ENCODE measurements at places on chromosomes 7 and 10. TPM values are rescaled to one million over a fixed set of nuclear protein-coding genes. Genes with fewer than 3 reads are reported as not detected.

GRCh38 chr7:5697754-5698424, 83.6 kb downstream of the RNF216 start:
- no peak overlapping the region for H3K4me3 ChIP-seq
- no peaks in the 10 kb centered on the region for H3K27me3 ChIP-seq
- H3K27ac ChIP-seq = peak overlapping the region; percentile 88
- no peak for DNase-seq
- peaks cover 19% of the 10 kb centered on the region for H3K4me1 ChIP-seq
- H3K36me3 ChIP-seq = no peaks in the 10 kb centered on the region

GRCh38 chr10:50382576-50383023, 131.3 kb upstream of the ASAH2 start:
- peak overlapping the region; percentile 38 for H3K27ac ChIP-seq
- no peaks in the 10 kb centered on the region for H3K4me1 ChIP-seq
- H3K36me3 ChIP-seq = no peaks in the 10 kb centered on the region
- DNase-seq = no peak
- H3K27me3 ChIP-seq = no peaks in the 10 kb centered on the region
- H3K4me3 ChIP-seq = no peak overlapping the region

GRCh38 chr10:5697342-5697741, 12.7 kb downstream of the TASOR2 start:
- no peak for DNase-seq
- no peak overlapping the region for H3K27ac ChIP-seq

DNA sequence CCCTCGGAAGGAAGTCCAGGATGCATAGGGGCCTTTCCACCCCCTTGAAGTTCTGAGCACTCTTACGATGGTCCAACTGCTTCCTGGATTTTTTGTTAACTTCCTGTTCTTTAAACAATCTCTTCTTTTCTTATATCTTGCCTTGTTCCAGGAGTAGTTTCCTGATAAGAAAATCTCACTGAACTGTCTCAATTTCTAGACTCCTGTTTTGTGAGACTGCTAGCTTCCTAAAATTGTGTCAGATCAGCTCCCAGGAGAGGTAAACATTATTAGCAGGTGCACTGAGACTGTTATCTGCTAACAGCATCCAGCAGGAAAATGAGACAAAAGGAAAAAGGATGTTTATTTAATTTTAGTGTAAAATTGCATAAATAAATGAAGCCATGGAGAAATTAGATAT, 106.2 kb upstream of the PITRM1 start:
- DNase-seq = no peak
- no peak overlapping the region for H3K4me3 ChIP-seq

DNA sequence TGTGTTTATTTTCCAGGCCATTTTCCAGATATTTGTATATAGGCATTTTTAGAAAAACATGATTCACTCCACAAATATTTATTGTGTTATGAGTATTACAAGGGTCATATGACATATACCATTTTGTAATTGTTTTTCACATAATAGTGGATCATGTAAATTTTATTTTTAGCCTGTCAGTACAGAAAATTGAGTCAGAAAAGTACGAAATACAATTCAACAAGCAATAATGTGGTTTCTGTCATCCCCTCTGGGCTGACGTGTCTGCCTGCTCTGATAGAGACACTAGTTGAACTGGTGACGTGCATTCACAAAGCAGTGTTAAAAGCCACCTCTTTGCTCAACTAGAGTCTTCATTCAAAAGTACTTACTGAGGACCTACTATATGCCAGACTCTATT, 97.9 kb upstream of the STEAP1B start:
- H3K27me3 ChIP-seq = no peaks in the 10 kb centered on the region
- no peak overlapping the region for H3K4me3 ChIP-seq
- H3K4me1 ChIP-seq = no peaks in the 10 kb centered on the region
- no peak overlapping the region for H3K27ac ChIP-seq
- H3K36me3 ChIP-seq = no peaks in the 10 kb centered on the region
- no peak for DNase-seq

DNA sequence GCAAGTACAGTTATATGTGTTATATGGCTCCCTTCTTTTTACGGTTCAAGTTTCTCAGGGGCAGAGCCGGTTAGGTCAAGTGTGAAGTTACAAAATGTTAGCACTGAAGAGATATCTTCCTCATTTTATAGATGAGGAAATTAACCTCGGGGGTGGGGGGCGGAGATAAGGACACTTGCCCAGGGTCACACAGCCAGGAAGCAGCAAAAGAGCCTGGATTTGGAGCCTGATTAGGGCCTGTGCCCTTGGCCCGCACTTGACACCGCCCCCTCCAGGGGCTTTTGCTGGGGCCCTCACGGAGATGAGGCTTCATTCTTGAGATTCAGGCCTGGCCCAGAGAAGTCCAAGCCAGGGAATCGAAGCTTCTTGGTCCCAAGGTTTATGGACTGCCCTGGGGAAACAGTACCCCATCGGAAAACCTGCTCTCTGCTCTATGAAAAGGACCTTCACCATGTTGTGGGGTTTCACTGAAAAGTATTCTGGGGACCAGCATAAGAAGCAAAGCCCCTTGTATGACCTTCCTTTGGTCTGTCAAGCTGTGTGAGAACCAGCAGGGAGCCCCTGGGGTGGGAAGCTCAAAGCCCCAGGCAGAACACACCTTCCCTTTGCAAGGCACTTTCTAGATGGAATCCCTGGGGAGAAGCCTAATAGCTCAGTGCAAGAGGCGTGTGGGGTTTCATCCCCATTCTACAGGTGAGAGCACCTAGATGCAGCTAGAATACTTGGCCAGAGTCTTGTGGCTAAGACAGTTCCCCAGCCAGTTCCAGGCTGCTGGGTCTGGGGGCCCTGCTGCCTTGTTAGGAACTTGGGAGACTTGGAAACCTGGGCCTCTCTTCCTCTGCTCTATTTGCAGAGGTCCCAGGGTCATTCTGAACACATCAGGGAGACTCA, 21.9 kb downstream of the UNC5B start:
- H3K27me3 ChIP-seq = no peaks in the 10 kb centered on the region
- H3K36me3 ChIP-seq = no peaks in the 10 kb centered on the region
- no peak overlapping the region for H3K4me3 ChIP-seq
- H3K27ac ChIP-seq = peak overlapping the region; percentile 69
- no peak for DNase-seq
- no peaks in the 10 kb centered on the region for H3K4me1 ChIP-seq

DNA sequence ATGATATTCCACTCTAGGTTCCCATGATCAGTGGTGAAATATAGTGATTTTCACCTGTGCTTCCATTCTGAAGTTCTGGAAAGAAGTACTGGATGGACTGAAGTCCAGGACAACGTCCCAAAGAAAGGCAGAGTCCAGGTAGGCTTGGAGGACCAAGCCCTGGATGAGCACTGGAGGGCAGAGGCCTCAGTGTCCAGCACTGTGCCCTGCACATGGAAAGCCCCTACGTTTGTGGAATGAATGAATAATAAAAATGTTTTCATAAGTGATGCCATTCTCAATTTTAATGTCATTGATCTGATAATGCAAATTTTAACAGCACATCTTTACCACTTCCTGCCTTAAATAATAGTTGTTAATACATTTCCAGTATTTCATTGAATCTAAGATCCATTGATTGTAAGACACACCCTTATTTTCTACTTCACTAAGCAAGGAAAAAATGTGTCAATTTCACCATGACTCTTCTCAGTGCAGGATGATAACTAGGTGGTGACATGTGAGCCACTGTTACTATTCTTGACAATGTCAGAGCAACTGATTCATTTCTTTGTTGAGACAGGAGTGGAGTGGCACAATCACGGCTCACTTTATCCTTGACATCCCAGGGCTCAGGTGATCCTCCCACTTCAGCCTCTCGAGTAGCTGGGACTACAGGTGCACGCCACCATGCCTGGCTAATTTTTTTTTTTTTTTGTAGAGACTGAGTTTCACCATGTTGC, 35.2 kb downstream of the ZNF783 start:
- no peak for DNase-seq
- H3K4me1 ChIP-seq = no peaks in the 10 kb centered on the region
- H3K27me3 ChIP-seq = no peaks in the 10 kb centered on the region
- H3K27ac ChIP-seq = no peak overlapping the region
- no peak overlapping the region for H3K4me3 ChIP-seq

- DNase-seq = no peak
- no peak overlapping the region for H3K27ac ChIP-seq
- no peaks in the 10 kb centered on the region for H3K27me3 ChIP-seq
- H3K4me1 ChIP-seq = no peaks in the 10 kb centered on the region
- H3K4me3 ChIP-seq = no peak overlapping the region
Observed at GRCh38 chr7:84674236-84674913, 479.8 kb upstream of the SEMA3A start.

- no peaks in the 10 kb centered on the region for H3K27me3 ChIP-seq
- no peak for DNase-seq
- H3K36me3 ChIP-seq = no peaks in the 10 kb centered on the region
- H3K4me1 ChIP-seq = peaks cover 4% of the 10 kb centered on the region
- peak overlapping the region; percentile 89 for H3K27ac ChIP-seq
Observed at GRCh38 chr7:104208421-104208780, 588 bp upstream of the ORC5 start.

GRCh38 chr7:111867348-111867931, 305.1 kb upstream of the IMMP2L start:
- no peaks in the 10 kb centered on the region for H3K36me3 ChIP-seq
- H3K4me1 ChIP-seq = no peaks in the 10 kb centered on the region
- H3K27me3 ChIP-seq = no peaks in the 10 kb centered on the region

GRCh38 chr7:106282390-106282789, 2.4 kb downstream of the NAMPT start:
- no peaks in the 10 kb centered on the region for H3K4me1 ChIP-seq
- no peaks in the 10 kb centered on the region for H3K27me3 ChIP-seq
- H3K4me3 ChIP-seq = peak overlapping the region; percentile 76
- DNase-seq = no peak

DNA sequence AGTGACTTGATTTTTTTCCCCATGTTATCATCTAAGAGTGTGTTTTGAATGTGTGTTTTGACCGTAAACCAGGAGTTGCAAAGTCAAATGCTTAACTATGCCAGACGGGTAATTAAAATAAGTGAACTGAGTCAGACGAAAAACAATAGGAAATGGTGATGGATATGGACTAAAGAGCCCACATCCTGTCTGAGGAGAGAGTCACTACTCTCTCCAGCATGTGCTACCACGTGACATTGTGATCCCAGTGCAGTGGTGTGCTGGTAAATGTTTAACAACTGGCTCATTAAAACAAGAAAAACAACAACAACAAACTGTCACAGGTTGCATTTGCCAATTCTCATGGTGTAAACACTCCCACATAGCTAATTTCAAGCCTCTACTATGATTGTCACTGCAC, 164.3 kb downstream of the SUGCT start:
- DNase-seq = no peak
- no peaks in the 10 kb centered on the region for H3K27me3 ChIP-seq
- no peak overlapping the region for H3K4me3 ChIP-seq
- H3K36me3 ChIP-seq = no peaks in the 10 kb centered on the region
- H3K4me1 ChIP-seq = no peaks in the 10 kb centered on the region

DNA sequence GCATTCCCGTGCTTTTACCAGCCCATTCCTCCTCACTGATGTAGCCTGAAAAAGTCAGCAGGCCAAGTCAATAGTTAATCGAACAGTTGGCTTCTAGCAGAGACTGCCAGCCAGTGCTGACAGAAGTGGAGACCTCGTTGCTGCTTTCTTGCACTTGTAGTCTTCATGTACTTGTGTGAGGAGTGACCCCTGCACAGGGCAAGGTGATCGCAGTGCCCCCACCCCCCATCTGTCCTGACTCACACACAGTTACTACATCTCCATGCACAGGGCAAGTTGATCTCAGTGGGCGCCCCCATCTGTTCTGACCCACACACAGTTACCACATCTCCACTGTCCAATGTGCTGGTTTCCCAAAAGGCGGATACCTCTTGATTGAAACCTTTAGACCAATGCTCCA, 34.2 kb downstream of the C10orf71 start:
- no peak overlapping the region for H3K27ac ChIP-seq
- H3K36me3 ChIP-seq = no peaks in the 10 kb centered on the region
- DNase-seq = no peak
- H3K27me3 ChIP-seq = no peaks in the 10 kb centered on the region
- H3K4me1 ChIP-seq = no peaks in the 10 kb centered on the region

DNA sequence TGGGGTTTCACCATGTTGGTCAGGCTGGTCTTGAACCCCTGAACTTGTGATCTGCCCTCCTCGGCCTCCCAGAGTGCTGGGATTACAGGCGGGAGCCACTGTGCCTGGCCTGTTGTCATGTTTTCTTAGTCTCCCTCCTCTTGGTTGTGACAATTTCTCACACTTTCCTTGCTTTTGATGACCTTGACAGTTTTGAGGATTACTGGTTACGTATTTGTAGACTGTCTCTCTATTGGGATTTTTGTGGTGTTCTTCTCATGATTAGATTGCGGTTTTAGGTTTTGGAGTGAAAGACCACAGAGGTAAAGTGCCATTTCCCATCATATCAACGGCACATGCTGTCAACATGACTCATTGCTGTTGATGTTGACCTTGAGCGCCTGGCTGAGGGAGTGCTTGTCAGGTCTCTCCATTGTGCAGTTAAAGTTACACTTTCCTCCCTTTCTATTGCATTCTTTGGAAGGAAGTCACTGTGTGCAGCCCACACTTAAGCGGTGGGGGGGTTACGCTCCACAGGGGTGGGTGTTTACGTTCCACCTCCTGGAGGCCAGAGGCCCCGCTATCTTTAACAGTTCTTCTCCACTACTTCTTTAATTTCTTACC, 10.8 kb downstream of the NEURL1 start:
- no peaks in the 10 kb centered on the region for H3K27me3 ChIP-seq
- H3K4me1 ChIP-seq = no peaks in the 10 kb centered on the region
- no peak overlapping the region for H3K4me3 ChIP-seq
- H3K36me3 ChIP-seq = no peaks in the 10 kb centered on the region

GRCh38 chr7:151776446-151776845, 100.5 kb downstream of the PRKAG2 start:
- DNase-seq = no peak
- H3K27ac ChIP-seq = no peak overlapping the region
- no peaks in the 10 kb centered on the region for H3K4me1 ChIP-seq

DNA sequence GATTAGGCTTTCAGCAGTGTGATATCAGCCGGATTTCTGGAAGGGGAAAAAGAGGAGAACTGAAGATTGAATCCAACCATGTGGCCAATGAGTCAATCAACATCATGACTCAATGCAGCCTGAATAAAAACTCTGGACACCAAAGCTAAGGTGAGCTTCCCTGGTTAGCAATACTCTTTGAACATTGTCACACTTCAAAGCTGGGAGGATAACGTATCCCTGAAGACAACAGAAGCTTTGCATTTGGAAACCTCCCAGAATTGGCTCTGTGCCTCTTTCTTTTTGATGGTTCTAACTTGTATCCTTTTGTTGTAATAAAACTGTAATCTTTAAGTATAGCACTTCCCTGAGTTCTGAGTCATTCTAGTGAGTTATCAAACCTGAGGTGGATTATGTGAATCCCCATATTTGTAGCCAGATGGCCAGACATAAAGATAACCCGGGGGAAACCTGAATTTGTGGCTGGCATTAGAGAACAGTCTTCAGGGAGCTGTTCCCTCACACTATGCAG, 284.4 kb downstream of the IPMK start:
- H3K36me3 ChIP-seq = no peaks in the 10 kb centered on the region
- no peak for DNase-seq
- H3K27me3 ChIP-seq = no peaks in the 10 kb centered on the region
- H3K27ac ChIP-seq = no peak overlapping the region

GRCh38 chr7:114917211-114917839, 4.6 kb upstream of the MDFIC start:
- H3K36me3 ChIP-seq = no peaks in the 10 kb centered on the region
- no peak overlapping the region for H3K4me3 ChIP-seq
- H3K4me1 ChIP-seq = no peaks in the 10 kb centered on the region
- no peak overlapping the region for H3K27ac ChIP-seq
- H3K27me3 ChIP-seq = no peaks in the 10 kb centered on the region
- DNase-seq = no peak

JMJD1C gene
- total RNA-seq = 134 TPM

MRLN gene
- not detected for total RNA-seq

POMZP3 gene
- total RNA-seq = 3.4 TPM

CPXM2 gene
- 7.2 TPM for total RNA-seq

AGBL3 gene
- total RNA-seq = 5.1 TPM

PLEKHA1 gene
- total RNA-seq = 26.2 TPM
